ENCODE measurements at places on chromosomes 5 and 9.

DNA sequence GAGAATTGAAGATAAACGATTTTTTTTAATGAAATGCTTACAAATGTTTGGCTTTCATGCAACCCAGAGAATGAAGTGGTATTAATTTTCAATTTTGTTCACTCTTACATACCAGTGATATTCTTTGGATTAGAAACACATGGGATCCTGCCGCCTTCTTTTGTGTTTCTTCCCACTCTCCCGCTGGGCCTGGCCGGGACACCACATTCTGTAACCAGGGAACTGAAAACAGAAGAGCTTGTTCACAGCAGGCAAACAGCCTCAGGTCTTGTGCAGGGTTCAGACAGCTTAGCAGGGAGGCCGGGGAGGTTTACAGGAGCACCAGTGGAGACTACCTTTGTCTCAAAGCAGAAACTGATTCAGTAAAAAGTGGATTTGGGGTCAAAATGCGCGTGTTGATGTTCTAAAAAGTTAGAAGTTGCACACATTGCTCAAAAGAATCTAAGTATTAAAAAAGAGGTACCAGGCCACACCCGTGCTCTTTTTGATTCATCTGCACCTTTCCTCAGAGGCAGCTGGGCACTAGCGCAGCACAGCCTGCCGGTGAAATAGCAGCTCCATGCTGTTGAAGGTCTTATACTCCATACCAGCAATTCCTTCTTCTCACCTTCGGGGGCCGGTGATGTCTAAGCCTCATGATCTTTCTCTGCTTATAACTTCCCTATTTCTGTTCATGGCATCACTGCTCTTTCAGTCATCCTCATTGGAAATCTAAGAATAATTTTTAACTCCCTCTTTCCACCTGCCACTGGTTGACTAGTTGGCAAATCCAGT, 67.1 kb downstream of the GRAMD2B start:
- DNase-seq = no peak

GRCh38 chr9:37508135-37508833, 22.5 kb downstream of the POLR1E start:
- DNase-seq = no peak

DNA sequence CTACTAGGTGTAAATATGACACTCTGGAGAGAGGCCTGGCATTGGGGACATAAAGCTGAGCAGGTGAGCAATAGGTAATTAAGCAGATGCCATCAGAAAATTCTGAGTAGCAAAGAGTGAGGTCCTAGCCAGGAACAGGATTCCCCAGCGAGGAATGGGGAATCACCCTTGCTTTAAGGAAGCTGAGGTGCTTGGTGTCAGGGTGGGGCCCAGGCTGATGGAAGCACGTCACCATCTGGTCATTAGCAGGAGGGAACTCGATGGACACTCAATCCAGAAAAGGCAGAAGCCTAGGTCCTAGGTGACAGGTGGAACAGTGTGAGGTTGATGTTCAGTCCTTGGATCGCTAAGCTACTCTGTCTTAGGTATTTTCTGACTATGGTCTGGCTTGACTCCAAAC, 562.7 kb upstream of the DAP start:
- no peak for DNase-seq

DNA sequence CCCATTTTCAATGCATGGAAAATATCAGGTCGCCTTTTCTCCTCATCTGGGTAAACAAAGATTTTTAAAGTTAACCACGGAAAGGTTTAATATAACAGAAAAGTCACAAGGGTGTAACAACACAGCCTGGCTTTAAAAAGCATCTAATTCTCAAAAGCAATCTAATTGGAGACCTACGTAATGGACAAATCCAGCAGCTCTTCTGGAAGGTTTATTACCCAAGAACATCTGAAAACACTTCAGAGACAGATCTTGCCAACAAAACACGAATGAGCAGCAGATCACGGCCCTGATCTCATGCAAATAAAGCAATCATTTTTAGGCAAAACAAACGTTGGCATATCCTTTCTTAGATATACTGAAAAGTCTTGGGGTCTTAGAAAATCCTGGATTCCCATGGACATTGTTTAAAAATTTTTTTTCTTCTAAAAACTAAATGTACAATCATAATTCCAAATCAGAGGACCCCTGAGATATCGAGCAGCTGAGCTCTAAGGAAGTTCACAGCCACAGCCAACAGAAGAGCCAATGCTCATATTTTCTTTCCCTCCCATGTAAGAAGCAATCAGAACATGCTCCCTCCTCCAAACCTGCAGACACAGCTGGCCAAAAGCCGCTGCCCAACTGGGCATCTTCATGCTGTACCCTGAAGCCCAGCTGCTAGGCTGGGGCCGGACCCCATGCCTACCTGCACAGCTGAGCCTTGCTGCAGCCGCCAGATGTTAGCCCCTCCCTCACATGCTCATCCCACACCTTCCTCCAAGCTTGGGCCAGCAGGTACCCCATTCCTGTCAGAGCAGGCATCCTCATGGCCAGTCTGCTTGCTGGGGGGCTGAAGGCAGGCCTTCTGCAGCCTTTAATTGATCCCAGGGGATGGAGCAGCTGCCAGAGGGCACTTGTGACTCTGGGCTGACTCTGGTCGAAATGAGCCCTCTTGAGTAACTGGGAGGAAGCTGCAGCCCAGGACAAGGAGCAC, 11.2 kb downstream of the ANKS6 start:
- peak; percentile 19 for DNase-seq

GRCh38 chr9:84807870-84808390, 138.4 kb downstream of the NTRK2 start:
- no peak for DNase-seq

DNA sequence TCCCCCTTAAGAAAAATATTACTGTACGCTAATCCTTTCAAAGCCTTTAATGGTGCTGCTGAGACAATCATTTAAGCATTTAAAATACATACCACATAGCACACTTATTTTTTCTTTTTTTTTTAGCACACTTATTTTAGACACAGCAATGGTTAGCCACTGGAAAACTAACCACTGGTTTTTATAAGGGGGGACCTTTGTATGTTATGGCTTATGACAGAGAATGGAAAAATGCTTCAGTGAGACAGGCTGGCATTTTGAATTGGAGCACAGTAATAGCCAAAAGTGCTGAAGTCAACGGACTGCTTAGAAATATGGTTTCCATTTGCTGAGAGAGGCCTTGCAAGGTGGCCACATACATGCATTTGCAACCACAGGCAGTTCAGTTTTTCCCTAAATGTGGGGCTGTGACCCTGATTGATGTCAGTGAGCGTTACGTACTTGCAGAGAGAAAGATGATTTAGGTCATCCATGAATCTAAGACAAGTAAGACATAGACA, 28.5 kb downstream of the AOPEP start:
- no peak for DNase-seq

GRCh38 chr5:127290019-127290945, at the start of gene MEGF10:
TSS of gene MEGF10 (plus strand) at chr5:127290796. CDS start at chr5:127331309, 40,513 bp downstream.
- DNase-seq = peak; percentile 82

DNA sequence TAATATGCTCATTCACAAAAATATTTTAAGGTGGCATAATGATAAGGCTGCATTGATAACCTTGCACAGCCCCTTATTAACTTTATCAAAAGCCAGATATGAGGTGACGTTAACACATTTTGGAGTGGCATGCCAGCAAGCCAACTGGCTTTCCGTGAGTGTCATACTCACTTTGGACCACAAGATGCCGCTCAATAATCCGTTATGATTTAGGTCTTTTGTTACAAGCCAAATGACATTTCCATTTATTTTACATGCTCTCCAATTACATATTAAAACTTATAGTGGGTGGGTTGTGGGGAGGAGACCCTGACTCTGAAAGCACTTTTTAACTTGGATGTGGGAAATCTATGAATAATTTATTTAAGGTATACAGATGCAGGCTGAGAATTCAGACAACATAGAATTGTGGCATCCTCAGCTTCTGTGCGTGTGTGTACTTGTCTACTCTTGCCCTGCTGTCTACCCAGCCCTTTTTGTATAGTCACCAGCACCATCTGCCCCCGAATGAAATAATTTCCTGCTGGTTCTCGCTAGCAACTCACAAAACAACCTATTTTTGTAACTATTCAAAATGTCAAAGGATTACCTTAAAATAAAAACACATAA, 305.1 kb downstream of the PSAT1 start:
- DNase-seq = peak; percentile 55

DNA sequence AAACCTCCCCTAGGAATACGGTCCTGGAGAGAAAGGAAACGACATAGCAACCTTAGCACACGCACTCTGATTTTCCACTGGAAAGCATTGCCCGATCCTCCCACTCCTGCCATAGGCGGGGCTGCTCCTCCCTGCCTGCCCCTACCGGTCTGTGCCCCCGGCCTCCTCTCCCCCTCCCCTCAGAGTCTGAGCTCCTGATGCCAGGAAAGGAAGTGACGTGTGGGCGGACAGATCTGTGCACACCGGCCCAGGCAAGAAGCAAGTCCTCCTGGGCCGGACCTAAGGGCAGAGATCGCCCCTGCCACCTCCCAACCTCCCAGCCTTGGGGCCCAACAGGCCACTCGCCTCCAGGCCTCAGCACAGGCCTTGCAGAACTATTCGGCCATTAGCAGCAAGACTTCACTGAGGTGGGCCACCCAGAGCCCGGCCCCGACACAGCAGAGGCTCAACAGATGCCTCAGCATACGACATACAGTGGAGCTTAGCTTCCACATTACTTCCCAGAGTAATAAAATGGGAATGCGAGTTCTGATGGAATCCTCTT, 7.2 kb downstream of the NINJ1 start:
- DNase-seq = no peak

DNA sequence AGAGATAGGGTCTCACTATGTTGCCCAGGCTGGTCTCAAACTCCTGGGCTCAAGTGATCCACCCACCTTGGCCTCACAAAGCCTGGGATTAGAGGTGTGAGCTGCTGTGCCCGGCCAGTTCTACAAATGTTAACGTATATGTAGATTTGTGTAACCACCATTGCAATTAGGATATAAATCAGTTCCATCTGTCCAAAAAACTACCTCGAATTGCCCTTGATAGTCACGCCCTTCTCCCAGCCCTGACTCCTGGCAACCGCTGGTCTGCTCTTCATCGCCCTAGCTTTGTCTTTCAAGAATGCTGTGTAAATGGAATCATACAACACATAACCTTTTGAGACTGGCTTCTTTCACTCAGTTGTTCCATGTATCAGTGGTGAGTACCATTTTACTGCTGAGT, 46.1 kb upstream of the PPARGC1B start:
- DNase-seq = no peak
